ENCODE measurements at places on chromosomes 2 and 18.

DNA sequence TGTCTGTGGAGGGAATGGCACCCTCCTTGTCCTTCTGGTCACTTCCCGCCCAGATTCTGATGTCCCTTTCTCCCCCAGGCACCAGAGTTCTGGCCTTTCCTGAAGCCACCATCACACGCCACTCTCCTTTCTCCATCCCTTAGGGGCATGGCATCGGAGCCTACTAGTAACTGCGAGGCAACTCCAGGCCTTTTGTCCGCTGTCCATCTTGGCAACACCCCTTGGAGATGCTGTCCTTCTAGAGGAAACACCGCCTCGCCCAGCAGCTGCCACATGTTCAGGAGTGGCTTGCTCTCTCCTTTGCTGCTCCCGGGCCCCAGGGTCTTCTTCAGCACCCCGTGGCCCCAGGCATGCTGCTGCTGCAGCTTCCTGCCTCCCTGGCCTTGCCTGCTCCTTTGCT lies 267.0 kb downstream of the SRBD1 start:
- no peak for DNase-seq

DNA sequence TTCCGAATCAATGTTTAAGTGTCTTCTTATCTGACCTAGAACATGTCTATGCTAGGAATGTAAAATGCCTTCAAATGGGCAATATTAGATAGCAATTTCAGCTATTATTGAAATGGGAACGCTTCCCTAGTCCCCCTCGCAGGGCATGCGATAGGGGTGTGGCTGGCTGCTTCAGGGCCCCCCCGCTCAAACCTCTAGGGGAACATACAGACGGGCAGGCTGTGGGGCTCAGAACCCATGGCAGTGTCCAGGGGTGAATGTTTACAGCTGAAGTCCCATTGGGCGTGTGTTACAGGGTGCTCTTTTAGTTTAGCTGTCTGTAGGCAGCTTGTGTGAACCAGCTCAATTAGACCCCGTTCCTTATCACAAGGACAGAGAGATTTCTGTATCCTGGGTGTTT lies 315.9 kb downstream of the DSEL start:
- no peak for DNase-seq

DNA sequence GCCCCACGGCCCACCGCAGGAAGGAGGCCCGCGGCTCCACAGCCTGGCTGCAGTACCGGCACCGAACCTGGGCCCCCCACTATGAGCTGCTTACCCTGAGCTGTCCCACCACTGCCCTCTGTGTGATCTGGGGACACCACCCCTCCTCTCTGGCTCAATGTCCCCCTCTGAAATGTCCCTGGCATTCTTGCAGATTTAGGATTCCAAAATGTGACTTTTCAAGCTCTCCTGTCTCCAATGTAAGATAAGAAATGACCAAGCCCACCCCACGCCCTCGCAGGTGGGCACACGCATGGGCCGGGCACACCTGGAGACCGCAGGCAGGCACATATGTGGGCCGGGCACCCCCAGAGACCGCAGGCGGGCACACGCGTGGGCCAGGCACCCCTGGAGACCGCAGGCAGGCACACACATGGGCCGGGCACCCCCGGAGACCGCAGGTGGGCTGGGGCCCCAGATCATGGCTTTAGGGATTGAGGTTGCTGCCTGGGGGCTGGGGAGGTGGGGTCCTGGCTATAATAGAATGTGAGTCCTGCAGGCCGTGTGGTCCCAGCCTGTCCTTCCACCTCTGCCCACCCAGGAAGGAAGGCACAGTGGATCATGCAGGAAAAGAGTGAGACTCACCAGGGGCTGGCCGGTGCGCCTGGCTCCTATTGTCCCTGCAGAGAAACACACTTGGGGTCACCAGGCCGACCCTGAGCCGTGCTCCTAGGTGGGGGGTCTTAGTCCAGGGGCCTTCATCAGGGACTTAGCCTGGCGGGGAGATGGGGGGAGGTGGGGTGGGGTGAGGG lies 7.2 kb downstream of the PDCD1 start:
- no peak for DNase-seq

GRCh38 chr18:68520406-68521075 lies 194.4 kb downstream of the TMX3 start:
- DNase-seq, result no peak

GRCh38 chr2:125169022-125169763 lies 1144.1 kb downstream of the CNTNAP5 start:
- DNase-seq, result no peak

- DNase-seq, result no peak
Observed at GRCh38 chr2:201532686-201533304, 81.3 kb downstream of the STRADB start.

- no peak for DNase-seq
Observed at GRCh38 chr18:26021061-26021754, 69.2 kb downstream of the SS18 start.

DNA sequence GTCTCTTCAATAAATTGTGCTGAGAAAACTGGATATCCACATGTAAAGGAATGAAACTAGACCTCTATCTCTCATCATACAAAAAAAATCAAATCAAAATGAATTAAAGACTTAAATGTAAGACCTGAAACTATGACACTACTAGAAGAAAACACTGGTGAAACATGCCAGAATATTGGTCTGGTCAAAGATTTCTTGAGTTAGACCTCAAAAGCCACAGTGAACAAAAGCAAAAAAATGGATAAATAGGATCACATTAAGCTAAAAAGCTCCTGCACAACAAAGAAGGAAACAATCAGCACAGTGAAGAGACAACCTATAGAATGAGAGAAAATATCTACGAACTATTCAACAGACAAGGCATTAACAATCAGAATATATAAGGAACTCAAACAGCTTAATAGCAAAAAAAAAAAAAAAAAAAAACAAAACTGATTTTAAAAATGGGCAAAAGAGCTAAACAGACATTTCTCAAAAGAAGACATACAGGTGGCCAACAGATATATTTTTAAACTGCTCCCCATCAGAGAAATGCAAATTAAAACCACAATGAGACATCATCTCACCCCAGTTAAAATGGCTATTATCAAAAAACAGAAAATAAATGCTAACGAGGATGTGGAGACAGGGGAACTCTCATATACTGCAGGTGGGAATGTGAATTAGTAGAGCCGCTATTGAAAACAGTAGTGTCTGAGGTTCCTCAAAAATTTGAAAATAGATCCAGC lies 66.3 kb downstream of the NCKAP1 start:
- DNase-seq, result no peak

DNA sequence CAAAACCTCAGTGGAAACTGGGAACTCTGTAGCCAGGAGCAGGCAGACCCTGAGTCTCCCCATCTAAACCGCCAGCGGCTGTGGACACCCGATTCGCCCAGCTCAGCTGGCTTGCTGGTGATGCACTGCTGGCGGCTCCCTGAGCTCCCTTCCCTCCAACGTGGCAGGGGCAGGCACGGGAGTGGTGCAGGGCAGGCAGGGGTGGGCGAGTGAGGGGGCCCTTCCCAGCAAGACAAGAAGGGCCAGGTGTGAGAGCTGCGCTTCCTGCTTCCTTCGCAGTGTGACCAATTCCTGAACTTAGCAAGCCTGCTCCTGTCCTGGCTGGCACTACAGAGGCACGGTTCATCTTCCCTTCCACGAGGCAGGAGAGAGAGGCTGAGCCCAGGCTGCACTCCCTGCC lies 12.3 kb upstream of the SEMA4C start:
- no peak for DNase-seq
